ENCODE measurements at places on chromosomes 5 and 9. TPM values are rescaled to one million over a fixed set of nuclear protein-coding genes. Genes with fewer than 3 reads are reported as not detected.

DNA sequence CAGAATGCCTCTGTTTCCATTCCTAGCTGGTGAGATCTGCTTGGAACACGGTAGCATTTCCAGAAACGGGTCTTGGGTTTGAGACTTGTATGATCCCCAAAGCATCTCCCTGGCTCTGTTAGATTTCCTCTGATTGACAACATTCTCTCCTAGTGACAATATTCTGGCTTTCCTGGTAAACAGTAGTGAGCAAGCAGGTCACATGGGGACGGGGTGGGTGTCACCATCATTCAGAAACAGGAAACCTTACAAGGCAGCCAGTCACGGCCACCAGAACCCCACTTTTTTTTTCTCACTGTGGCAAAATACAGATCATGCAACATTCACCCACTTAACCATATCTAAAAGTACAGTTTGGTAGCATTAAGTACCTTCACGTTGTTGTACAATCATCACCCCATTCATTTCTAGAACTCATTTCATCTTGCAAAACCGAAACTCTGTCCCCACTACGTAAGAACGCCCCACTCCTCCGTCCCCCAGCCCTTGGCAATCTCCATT lies 90.1 kb upstream of the LMX1B start:
- no peak for DNase-seq

DNA sequence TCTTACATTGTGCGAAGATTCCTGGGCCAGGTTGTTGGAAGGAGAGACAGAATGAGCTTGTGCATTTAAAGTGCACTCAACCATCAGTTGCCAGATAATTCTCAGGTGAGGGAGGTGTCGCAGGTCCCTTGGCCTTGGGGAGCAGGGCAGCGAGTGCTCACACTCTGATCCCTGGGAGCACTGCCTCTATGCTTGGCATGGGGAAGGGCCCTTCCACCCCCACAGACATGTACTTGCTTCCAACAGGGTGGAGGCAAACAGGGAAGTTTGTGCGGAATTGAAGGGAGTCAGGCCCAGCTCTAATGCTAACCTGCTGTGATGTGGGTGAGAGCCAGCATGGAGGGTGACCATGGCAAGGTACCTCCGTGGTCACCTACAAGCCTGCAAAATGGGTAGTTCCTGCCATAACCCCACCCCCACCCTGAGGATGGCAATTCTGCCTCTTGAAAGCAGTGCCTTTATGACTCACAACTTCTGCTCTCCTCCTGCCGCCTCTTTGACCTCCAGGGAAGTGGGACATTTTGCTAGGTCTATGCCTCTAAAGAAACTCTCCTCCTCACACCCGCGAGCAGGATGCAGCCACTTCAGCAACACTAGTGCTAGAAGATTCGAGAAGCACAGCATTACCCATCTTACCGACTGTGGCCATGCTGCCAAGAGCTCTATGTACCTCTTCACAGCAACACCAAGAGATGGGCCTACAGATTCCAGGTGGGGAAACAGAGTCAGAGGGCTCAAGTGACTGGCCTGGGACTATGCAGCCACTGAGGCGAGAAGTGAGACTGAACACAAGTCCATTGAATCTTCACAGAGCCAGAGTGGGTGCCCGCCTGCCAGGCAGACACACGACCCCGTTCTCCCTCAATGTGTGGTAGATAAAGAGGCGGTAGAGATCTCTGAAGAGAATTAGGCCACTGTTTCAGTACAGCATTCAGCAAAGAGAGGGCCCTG lies 22.1 kb upstream of the SLC25A51 start:
- DNase-seq: no peak

- DNase-seq: no peak
Measured at GRCh38 chr9:89679581-89679980, 74.8 kb downstream of the GADD45G start.

DNA sequence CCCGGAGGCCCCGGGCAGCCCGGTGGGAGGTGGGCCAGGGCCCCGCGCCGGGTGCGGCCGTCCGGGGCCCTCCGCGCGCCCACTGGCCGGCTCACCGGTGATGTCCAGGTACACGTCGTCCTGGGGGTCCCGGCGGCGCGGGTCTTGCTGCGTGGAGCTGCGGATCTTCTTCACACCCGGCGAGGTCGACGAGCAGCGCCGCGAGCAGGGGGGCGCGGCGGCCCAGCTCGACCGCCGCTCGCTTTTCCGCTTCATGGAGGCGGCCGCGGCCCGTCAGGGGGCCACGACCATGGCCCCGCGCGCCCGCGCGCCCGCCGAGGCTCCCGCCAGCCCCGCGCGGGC lies 548 bp downstream of the CDC14B start:
- no peak for DNase-seq

GRCh38 chr9:129343424-129344375 lies 165.6 kb upstream of the IER5L start:
- no peak for DNase-seq

DNA sequence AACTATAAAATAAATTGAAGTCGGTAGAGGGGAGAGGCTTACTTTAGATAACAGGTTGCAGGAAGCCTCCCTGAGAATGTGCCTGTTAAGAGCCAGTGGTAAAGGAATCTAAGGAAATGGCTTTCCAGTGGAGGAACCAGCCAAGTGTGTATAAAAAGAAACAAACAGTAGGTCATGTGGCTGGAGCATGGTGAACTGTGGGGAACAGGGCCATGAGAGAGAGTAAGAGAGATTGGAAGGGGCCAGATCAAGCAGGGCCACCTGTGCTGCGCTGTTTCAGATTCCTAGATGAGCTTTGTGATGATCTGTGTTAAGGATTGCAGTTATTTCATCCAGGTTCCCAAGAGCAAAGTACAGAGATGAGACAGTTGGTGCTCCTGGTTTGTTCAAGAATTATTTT lies 152.7 kb upstream of the SGCD start:
- no peak for DNase-seq

C9orf153 gene
- not detected for total RNA-seq

MINAR2 gene
- total RNA-seq: not detected

DNA sequence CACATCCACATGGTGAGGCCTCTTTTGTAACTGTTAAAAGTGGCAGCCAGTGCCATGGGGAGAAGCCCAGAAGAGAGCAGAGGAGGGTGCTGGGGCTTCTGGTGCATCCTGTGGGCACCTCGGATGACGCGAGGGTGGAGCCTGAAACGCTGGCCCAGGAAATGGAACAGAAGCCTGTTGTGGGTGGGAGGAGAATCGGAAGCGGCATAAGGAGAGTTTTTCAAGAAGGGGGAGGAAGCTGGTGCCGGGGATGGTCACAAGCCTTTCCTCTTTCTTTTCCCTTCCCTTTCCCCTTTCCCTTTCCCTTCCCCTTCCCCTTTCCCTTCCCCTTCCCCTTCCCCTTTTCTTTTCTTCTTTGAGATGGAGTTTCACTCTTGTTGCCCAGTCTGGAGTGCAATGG lies 12.9 kb downstream of the ANKRD33B start:
- DNase-seq: no peak

DNA sequence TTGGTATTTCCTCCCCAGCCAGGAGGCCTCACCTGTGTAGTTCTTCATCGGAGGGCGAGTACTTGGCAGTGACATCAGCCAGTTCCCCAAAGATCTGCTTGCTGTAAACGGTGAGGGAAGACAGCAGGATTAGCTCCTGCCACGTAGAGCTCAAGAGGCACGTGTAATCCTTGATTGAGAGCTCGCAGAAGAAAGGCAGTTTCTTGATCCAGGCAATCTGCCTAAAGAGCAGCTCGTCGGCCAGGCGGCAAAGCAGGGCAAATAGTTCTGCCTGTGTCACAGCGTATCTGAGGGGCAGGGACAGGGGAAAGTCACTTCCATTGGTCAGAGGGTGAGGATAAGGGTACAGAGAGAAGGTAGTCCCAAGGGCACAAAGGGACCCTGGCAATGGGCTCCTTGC lies 28.6 kb upstream of the NR5A1 start:
- no peak for DNase-seq

MYMK gene
- 441 TPM for total RNA-seq

- no peak for DNase-seq
Measured at GRCh38 chr5:152335461-152335860, 69.6 kb downstream of the NMUR2 start.

DNA sequence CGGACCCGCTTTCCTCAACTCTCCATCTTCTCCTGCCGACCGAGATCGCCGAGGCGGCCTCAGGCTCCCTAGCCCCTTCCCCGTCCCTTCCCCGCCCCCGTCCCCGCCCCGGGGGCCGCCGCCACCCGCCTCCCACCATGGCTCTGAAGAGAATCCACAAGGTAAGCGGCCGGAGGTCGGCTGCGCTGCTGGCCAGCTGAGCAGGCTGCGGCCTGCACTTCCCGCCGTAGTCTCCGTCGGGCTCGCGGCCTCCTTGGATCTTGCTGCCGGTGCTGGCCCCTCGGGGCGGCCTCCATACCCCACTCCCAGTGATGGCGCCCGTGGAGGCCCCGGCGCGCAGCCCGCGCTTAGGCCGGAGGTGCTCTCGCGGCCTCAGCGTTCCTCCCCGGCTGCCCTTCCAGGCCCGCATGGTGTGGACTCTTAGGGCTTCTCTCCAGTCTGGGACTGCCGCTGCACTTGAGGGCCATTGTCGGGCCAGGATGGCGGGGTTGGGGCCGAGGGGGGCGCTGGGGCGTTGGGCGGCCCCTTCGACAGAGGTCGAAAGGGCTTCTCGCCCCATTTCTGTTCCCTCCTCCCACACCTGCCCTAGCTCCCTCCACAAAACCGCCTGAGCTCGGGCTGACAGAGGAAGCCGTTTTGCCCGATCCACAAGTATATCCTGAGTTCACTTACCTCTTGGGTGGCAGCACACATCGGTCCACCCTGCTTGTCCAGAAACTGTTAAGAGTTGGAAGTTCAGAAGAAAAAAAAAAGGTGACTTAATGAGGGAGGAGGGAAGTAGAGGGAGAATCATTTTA lies 714 bp downstream of the UBE2D2 start:
- DNase-seq: peak; percentile 51

DNA sequence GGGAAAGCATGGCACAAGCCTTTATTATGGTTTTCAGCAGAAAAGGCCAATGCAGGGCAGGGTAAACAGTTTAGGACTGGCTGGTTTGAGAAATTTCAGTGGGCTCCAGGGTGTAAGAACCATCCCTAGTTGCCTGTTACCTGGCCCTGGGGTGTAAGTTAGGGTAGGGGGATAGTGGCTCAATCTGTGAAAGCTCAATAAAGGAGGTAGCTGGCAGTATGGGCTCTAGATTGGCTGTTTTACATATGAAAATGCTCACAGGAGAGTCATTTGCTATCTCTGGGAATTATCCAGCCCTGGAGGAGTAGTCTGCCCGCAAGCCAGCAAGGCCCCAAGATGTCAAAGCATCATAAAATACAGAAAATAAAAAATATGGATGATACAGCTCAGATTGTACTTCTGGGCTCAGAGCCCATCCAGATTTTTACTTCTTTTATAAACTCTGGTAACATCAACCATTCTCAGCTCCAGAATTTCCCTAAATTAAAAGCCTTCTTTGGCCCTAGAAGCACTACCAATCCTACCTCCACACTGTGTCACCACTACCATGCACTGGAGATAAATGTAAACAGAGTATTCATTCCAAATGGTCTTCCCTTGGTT lies 31.1 kb downstream of the SSBP2 start:
- DNase-seq: no peak

DNA sequence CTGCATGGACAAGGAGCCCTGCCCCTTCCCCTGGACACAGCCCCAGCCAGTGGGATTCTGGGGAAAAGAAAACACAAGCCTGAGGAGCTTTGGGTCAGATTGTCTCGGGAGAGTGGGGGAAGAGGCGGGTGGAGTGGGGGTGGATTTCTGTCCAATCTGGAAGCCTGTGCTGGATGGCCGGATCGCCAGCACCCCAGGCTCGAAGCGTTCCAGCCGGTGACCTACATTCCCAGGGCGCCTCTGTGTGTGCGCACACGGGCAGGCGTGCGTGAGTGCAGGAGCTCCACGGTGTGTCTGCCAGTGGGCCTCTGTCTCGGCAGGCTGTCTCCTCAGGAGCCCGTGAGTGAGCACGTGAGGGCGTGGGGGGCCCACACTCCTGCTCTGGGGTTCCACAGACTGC lies 74.3 kb upstream of the DAB2IP start:
- DNase-seq: no peak

CDO1 gene
- 8.0 TPM for total RNA-seq

All from myocyte (in vitro differentiated cells).